RWPE2 (cell line): ENCODE measurements at places on chromosomes 2 and 18.

GRCh38 chr2:136448432-136448831, 316.9 kb upstream of the THSD7B start:
- DNase-seq = no peak

GRCh38 chr2:109380502-109381326, 233.1 kb downstream of the SEPTIN10 start:
- DNase-seq = peak; percentile 29

- no peak for DNase-seq
These were observed 55.2 kb downstream of the TMEM247 start for GRCh38 chr2:46534589-46534988.

- DNase-seq = no peak
These were observed at the start of gene IAH1 for GRCh38 chr2:9474361-9475057. IAH1 (plus strand) TSS chr2:9474551; CDS start chr2:9474567, 16 bp downstream.

DNA sequence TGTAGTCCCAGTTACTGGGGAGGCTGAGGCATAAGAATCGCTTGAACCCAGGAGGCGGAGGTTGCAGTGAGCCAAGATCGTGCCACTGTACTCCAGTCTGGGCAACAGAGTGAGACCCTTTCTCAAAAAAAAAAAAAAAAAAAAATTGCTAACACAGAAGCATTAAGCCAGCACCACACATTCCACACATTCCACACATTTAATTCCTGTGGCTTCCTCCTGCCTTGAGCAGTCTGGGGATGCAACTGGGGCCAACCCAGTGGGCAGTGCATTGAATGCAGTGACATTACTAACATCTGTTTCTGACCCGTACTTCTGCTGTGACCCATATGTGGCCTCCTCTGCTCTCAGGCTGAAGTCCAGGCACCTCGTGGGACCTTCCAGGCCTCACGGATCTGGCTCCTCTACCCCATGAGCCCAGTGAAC, 107.0 kb downstream of the BCL2L11 start:
- no peak for DNase-seq

DNA sequence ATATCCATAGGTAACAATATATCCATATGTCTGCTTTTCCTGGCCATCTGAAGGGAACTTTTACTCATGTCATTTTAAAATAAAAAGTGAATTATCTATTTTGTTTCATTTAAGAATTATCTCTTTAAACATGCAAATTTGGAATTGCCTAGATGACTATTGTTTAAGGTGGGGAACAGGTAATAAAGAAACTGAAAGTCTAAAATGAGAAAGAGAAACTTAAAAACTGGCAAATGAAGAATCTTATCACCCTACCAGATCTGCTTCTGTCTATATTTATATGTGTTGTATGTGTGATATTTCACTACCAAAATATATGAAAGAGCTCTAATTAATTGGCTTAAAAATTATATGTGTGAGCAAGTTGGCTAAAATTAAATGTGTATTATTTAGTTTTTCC, 243.2 kb upstream of the KCNH7 start:
- no peak for DNase-seq

DNA sequence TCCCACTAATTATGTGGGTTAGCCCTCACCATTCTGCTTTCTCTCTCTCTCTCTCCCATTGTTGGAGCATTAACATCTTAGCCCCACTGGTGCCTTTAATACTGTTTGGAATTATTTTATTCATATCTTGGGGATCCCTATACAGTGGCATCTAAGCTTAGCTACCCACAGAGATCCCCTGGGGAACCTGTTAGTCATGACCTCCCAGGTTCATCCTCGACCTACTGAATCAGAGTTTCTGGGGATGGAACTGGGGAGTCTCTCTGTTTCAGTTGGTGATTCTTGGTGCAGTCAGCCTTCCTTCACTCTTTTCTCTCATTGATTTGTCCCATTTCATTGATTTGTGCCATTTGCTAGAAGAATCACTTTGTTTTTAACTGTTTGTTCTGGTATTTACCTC, 137.3 kb downstream of the PLCL1 start:
- DNase-seq = no peak

DNA sequence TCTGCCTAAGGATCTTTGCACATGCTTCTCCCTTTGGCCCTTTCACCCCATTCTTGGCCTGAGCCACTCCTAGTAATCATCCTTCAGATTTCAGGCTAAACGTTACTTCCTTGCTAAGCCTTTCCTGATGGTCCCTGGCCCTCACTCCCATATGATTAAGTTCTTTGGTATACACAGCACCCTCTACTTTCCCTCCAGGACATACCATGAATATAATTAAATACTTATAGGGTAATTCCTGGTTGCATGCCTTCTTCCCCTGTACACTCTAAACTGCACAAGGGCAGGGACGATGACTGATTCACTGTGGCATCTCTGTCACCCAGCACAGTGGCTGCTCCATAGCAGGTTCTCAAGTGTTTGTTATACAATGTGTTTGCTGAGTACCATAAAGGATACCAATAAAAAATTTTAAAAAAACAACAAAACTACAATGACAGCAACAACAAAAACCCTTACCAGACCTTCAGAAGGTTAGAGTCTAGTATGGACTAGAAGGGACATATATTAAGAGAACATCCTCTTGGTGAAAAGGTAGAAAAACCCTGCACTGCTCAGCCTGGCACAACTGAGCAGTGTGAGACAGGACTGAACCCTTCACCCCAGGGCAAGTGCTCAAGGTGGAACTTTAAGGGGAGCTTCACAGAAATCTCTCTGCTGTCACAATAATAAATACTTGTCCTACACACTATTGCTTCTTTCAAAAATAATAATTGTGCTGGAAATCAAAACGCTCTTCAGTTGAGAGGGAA, 76.2 kb downstream of the AAK1 start:
- no peak for DNase-seq

DNA sequence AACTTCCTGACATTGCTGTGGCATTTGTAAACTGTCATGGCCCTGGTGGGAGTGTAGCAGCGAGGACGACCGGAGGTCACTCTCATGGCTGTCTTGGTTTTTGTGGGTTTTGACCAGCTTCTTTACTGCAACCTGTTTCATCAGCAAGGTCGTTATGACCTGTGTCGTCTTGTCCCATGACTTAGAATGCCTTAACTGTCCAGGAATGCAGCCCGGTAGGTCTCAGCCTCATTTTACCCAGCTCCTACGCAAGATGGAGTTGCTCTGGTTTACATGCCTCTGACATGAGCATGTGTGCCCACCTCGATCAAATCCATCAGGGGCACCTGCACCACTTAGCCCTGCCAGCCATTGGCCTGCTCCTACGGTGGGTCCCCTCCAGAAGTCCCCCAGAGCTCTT, 32.9 kb upstream of the SLC66A3 start:
- DNase-seq = no peak
